ENCODE measurements at places on chromosomes 3 and 15.

GRCh38 chr15:61184431-61184830 lies 44.7 kb downstream of the RORA start:
- DNase-seq, result no peak

- no peak for DNase-seq
Observed at GRCh38 chr15:70214276-70214675, 116.6 kb upstream of the TLE3 start.

DNA sequence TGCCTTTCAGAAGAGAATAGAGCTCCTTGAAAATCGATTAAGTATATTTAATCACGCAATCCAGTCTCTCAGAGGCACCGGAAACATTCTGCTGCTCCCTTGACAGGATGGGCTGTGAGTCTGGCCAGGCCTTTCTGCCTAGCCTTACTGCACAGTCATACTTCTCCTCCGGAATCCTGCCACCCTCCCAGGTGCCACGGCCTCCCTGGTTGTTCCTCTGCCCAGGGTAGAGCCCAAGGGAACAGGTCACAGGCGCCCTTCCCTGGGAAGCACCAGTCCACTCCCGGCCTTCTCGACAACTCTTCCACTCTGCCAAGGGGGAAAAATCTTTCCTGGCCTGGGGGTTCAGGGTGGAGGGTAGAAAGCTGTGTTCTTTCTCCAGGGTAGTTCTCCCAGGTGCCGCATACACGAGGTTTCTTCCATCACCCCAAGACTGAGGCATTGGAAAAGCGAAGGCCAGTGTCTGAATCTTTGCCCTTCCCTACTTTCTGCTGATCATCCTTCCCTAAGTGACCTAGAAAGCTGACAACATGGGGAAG lies 17.4 kb upstream of the SYNM start:
- DNase-seq, result no peak

GRCh38 chr3:159280386-159281191 lies 478.7 kb downstream of the MFSD1 start:
- no peak for DNase-seq

- DNase-seq, result peak; percentile 26
Observed at GRCh38 chr15:55715355-55716076, 27.4 kb downstream of the PRTG start.

DNA sequence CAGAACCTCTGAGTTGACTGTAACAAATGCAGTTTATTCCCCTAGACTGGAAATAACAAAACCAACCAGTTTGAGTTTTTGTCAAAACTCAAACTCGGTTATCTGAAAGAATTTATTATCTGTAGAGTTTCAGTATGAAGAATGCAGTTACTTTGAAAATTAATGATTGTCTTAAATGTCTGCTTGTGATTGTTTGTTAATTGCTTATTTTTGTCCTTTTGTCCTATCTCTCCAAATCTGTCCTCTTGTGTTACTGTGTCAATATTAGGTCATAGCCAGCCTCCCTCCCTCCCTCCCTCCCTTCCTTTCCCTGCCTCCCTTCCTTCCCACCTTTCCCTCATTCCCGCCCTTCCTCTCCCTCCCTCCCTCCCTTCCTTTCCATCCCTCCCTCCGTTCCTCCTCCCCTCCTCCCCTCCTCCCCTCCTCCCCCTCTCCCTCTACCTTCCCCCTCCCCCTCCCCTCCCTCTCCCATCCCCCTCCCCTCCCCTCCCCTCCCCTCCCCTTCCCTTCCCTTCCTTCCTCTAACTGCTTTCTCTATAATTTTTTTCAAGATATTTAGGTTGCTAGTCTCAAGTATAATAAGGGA lies 153.5 kb downstream of the FNDC3B start:
- DNase-seq, result no peak

DNA sequence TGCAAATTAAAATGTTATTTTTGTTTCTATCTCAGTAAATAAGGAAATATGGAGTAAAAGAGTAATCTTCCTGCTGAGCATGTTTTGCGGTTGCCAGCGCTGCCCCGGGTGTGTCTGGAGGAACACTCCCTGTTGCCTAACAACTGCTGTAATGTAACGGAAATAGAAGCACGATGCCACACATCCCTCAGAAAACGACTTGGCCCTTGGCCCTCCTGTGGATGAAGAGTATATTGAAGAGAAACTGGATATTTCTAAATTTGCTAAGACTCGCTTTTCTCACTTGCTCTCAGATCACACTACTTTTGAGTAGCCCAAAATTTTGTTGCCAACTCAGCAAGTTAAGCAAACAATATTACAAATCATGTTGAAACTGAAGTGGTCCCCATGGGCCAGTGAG lies 18.9 kb downstream of the CX3CR1 start:
- DNase-seq, result peak; percentile 77

DNA sequence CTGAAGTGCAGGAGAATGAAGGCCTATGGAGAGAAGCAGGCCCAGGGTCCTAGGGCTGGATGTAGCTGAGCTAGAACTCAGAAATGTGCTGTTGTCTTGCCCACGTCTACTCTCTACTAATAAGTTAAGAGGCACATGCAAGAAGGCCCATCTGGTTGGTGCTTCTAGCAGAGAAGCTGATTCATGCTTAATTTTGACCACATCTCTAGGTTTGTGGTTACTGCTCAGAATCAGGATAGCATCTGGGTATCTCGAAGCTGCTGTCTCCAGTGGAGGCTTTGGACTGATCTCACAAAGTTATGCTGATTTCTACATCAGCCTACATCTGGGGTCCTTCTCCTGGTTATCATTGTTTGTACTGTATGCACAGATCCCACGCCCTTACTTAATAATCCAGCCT lies 87.3 kb downstream of the CACNA1D start:
- no peak for DNase-seq

DNA sequence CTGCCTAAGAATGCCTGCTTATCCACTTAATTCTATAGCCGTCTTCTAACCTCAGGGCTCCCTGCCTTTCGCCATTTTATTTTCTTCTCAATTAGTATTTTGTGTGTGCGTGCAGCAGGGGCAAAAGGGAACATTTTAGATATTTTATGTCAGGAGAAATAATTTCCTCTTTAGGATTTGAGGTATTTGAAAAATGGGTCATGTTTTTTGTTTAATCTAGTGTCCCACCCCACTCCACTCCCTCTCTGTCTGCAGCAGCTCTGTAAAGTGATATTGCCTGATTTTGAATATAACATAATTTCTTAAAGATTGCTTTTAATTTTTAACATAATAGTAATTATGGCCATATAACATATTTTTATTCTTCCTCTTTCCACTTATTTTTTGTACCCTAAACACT lies 593.2 kb upstream of the DPPA4 start:
- DNase-seq, result no peak

DNA sequence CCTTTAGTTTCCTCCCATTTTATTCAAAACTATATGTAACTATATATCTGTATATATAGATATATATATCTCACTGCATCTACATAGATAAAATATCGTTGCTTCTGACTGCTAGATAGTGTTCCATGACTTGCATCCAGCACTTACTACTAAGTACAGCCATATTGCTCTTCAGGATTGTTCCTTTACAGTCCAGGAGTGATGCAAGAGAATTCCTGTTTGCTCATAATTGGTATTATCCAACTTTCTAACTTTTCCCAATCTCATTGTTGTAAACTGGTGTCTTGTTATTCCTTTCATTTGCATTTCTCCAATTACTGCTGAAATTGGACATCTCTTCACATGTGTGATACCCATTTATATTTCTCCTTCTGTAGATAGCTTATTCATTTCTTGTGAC lies 99.8 kb upstream of the STRIT1 start:
- DNase-seq, result no peak

DNA sequence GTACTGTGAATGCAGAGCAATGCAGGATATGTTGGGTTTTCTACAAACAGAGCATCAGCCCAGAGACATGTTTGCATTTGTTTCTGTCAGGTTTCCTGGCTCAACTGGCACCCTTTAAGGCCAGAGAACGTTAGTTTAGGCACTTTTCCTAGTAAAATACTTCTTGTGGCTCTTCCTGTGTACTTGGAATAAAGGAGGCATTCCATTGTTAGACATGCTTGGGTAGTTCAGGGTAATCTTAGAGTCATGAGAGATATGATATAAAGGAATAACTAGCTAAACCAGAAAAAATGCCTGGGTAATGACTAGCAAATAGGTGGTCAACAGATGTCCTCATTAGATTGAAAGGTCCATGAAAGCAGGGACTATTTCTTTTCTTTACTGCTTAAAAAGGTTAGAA lies 60.4 kb upstream of the RBM5 start:
- DNase-seq, result peak; percentile 21

GRCh38 chr15:63858881-63859280 lies 25.1 kb upstream of the HERC1 start:
- DNase-seq, result peak; percentile 79

DNA sequence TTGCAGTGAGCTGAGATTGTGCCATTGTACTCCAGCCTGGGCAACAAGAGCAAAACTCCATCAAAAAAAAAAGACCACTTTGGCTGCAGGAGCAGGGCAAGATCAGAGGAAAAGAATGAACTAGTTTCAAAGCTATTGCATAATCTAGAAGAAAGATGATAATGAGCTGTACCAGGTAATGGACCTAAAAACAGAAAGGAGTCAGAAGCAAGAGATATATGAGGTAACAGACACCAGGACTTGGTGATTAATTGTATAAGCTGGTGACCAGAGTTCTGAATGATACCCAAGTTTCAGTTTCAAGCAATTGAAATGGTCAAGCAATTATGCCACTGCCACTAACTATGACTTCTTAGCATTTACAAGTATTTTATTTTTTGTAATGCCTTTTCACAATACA lies 2.9 kb downstream of the POLQ start:
- DNase-seq, result no peak

DNA sequence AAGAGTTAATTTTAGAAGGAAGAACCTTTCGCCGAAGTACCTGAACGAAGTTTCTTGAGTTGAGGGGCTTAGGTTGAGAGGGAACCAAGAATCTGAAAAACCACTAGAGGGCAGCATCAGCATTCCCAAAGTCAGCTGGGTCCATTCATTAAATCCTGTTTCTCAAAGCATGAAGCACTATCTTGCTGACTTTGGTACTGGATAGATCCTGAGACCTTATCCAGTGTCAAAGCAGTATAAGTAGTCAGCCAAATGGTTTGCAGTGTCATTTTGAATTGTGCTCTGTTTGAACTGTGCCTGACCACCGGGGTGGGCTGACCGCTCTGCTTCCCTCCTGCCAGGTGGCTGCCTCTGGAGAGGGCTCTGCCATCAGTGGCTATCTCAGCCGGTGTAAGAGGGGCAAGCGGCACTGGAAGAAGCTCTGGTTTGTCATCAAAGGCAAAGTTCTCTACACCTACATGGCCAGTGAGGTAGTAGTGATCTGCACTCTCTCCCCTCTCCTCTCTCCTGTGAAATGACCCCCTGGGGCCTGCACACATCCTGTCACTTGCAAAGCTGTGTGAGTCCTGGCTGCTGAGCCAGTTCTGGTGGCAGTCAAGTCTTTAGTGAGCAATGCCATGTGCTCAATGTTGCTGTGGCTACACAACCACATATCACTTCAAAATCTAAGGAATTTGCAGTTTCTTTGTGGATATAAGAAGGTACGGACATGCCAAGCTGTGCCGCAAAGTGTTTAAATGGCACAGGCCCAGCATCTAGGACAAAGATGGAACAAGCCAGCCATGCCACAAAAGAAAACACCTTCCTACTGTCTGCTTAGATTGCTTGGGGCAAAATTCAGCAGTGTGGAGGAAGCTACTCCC lies 21.4 kb upstream of the NR2C2 start:
- DNase-seq, result peak; percentile 61

DNA sequence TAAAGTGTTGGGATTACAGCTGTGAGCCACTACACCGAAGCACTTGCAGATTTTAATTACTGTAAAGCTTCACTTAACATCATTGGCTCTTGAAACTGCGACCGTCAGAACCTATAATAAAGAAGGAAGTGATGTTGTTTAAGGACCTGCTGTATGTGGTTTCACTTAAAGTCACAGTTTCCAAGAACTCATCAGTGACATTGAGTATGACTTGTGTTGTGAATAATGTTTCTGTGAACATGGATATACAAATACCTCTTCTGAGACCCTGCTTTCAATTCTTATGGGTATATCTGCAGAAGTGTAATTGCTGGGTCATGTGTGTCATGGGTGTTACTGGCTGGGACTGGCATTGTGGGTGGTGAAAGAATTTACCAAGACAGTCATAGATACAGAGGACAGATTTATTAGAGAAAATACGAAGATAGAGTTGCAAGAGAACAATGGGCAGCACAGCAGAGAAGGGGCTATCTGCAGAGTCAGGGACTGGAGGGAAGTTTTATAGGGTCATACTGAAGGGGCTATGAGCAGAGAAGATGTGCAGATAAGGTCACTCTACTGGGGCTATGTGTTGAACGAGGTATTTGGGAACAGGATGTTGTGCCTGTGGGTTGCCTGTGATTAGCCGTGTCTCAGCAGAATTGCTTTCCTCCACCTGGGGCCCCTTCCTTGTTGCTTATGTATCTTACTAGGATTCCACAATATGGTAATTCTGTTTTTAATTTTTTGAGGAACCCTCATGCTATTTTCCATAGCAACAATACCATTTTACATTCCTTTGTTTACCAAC lies 4.5 kb downstream of the NDUFB5 start:
- no peak for DNase-seq

- peak; percentile 22 for DNase-seq
Observed at GRCh38 chr3:133991209-133991608, 38.5 kb downstream of the SLCO2A1 start.

- peak; percentile 56 for DNase-seq
Observed at GRCh38 chr3:47323431-47324277, 40.9 kb downstream of the KLHL18 start.

DNA sequence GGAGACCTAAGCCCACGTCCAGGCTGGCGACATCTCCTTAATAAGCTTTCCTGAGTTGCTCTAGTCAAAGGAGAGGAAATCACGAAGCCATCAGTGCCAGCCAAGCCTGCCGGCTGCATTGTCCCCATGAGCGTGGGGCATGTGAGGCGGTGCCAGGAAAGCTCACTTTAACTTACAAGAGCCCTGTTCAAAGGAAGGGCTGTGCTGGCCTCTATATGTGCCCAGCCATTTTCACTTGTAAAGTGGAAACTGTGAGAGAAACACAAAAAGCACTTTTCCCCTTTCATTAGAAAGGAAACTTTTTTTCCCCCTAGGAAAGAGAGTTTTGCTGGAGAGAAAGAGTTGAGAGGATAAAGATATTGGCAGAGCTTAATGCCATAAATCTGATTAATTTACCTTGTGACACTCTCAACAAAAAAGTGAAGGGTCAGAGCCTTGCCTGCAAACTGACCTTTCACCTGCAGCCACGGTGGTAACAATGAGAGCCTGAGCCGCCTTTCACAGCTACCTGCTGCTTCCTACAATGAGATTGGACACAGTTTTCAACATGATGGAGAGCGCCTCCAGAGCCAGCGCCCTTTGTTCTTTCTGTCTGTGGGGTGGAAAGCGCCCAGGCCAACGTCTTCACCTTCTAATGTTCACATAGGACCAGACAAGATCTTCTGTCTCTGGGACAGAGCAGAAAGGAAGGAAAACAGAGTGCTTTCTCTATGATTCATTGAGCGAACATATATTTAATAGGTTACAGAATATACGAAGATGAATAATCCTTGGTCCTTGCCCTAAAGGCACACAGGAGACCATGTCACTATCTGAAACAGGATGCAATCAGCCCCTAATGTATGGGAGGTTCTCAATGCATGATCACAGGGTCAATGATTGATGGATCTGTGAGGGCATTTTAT lies 233.1 kb upstream of the HES1 start:
- no peak for DNase-seq

- no peak for DNase-seq
Observed at GRCh38 chr3:52854013-52854412, 19.2 kb upstream of the MUSTN1 start.
